ENCODE measurements at places on chromosomes 2 and 18.

DNA sequence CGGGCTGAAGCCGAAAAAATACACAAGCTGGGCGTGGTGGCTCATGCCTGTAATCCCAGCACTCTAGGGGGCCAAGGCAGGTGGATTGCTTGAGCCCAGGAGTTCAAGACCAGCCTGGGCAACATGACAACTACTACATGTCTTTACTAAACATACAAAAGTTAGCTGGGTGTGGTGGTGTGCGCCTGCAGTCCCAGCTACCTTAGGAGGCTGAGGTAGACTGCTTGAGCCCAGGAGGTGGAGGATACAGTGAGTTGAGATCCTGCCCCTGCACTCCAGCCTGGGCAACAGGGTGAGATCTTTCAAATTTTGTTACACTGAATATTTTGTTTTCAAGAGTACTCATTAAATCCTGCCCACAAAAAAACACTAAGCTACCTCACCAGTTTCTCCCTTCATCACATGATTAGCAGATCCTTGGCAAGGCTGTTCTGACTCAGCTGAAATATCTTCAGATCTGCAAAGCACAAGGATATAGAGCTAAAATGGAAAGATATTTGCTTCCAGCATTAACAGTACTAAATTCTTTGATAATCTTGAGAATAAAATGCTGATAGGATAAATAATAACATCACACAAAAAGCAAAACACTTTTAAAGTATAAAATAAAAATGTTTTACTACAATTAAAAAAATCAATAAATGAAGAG, 28.2 kb upstream of the MCM6 start:
- DNase-seq: no peak

- DNase-seq: no peak
Measured at GRCh38 chr18:45384962-45385315, 230.3 kb upstream of the SLC14A2 start.

DNA sequence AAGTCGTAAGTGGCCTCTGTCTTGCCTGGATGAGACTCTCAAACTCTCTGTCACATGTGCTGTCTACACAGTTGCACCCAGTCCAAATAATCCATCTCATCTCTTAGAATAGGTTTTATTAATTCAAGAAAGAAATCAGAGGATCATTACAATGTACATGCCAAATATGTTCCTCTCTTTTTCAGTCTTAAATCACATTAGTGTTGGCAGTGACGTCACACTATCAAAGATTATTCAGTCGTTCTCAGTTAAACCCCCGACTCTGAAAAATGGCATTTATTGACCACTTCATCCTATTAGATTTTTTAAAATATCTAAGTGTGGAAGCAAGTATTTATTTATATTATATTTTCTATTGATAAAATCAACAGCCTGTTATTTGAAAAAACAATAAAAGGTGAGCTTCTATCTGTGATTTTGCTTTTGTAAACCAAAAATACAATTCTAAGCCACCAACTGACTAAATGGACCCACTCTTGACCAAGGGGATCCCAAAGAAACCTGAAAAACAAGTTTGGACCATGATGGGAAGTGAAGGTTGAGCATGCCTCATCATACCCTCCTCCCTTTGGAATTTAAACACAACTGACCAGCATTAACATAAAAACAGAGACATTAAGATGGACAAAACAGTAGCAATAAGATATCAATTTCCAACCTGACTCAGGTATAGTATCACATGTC, 1894.4 kb upstream of the LRRTM1 start:
- no peak for DNase-seq

DNA sequence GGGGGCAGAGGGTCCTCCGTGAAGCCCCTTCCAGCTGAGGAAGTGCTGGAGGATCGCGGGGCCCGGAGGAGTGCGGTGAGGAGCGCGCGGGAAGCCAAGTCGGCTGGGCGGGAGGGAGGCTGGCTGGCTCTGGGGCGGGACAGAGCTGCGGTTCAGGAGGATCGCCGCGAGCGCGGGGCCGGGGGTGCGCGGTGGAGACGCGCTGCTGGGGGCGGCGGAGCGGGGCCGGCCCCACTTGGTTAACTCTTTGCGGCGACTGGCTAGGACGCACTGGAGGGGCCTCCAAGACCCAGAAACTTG, 464 bp downstream of the CYBRD1 start:
- DNase-seq: no peak

GRCh38 chr2:237184192-237184918, 98.7 kb downstream of the COPS8 start:
- DNase-seq: no peak

GRCh38 chr2:2942906-2943305, 434.7 kb downstream of the EIPR1 start:
- no peak for DNase-seq

DNA sequence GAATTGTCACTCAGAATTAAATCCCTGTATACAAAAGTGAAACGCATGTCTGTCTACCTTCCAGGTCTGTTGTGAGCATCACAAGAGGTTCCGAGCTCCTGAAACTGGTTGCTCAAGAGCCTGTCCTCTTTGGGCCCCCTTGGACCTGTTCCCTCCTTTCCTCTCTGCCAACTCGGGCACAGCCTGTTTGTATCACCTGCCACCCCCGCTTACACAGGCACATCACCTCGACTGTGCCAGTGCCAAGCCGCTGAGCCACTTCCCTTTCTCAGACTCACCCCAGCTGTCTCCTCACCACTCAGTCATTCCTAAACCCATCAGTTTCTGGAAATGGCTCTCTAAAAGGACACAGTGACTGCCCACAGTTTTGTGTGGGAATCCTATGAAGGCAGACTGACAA, 3.1 kb downstream of the EFR3B start:
- DNase-seq: no peak

GRCh38 chr18:55319459-55320193, 268.4 kb downstream of the TCF4 start:
- DNase-seq: no peak

- DNase-seq: no peak
Measured at GRCh38 chr2:181471783-181472182, 14.6 kb downstream of the ITGA4 start.

GRCh38 chr2:120675460-120676130, 60.1 kb upstream of the GLI2 start:
- peak; percentile 11 for DNase-seq

GRCh38 chr2:117723888-117724434, 90.5 kb upstream of the DDX18 start:
- DNase-seq: no peak

- no peak for DNase-seq
Measured at GRCh38 chr2:96957244-96957643, 29.1 kb downstream of the FAM178B start.

DNA sequence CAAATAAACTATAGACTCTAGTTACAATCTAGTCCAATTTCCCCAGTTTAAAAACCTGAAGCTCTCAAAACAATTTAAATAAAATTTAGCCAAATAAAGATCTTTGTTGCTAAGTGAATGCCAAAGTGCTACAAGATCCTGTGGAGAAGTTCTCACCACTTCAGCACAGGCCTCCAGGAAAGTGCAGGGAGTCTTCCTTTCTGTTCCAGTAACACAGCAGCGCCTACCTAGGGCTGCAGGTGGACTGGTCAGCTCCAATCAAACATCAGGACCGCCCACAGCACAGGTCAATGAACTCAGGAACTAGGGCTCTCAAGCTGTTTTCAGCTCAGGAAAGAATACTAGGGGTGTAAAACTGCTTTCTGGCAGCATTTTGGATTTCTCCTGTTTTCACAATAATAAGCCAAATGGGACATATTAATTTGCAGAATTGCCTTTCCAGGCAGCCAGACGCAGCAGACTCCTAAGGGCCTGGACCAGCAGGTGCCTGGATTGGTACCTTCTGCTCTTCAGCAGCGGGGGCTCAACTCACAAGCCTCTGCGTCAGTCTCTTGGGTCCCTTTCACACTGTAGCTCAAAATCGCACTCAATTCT, 1.5 kb downstream of the FAM110C start:
- no peak for DNase-seq

DNA sequence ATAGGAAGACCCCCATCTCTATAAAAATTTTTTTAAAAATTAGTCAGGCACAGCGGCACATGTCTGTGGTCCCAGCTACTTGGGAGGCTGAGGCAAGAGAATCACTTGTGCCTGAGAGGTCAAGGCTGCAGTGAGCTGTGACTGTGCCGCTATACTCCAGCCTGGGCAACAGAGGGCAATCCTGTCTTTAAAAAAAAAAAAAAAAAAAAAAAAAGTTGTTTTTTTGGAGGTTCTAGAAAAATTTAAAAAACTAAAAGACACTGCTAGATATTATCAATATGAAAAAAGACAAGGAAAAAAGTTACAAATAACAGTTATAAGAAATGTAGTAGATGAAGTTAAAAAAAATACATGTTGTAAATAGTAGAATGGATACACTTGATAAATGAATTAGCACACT, 56.1 kb upstream of the C2orf15 start:
- DNase-seq: no peak

GRCh38 chr18:35352283-35352682, 8.1 kb upstream of the ZNF24 start:
- DNase-seq: no peak

DNA sequence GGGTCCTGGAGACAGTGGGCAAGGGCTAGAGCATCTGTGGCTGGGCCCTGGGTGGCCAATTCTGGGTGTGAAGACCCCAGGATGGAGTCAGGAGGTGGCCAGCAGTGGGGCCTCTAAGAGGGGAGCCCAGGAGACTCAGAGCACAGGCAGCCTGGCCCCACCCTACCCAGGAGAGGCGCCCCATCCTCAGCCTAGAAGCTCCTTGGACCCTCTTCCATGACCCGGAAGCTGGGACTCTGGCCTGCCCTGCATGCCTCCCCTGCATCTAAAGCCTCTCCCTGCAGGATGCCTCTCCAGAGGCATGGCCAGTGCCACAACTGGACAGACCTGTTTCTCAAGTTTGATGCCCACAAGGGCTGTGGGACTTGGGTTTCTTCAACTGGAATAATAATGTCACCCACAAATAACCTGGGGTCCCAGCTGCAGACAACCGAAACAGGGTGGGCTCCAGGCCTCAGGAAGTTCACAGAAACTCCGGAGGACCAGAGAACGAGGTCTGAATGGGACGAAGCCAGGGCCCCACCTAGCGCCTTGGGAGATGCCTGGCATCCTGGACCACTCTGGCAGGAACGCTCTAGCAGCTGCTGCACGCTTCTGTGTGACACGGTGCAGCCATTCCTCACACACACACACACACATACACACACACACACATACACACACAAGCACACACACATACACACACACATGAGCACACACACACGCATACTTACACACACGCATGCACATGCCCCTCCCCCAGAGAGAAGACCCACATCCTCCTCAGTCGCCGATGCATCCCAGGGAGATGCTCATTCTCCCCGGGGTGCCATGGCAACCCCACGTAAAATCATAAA, 16.4 kb downstream of the KCNIP3 start:
- no peak for DNase-seq

DNA sequence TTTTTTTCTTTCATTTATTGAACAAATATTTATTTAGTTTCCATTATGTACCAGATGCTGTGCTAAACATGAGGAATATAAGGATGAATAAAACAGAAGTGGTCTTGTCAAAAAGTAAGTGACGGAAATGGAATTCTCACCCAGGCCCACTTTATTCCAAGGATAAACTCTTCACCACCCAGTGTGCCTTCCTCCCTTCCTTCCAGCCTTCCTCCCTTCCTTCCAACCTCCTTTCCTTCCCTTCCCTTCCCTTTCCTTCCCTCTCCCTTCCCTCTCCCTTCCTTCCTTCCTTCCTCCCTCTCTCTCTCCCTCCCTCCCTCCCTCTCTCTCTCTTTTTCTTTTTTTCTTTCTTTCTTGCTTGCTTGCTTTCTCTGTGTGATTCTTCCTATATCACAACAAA, 240.8 kb downstream of the DPP10 start:
- no peak for DNase-seq

- no peak for DNase-seq
Measured at GRCh38 chr2:195475336-195475735, 181.7 kb upstream of the SLC39A10 start.

All from activated naive CD4-positive, alpha-beta T cell (primary cell).